Naive B cell (primary cell): ENCODE measurements at places on chromosomes 13 and 19. TPM values are rescaled to one million over a fixed set of nuclear protein-coding genes. Genes with fewer than 3 reads are reported as not detected.

ZNF865 gene
- polyA plus RNA-seq = not detected

C19orf18 gene
- 0.89 TPM for polyA plus RNA-seq

ZNF302 gene
- polyA plus RNA-seq = 25.0 TPM

YJEFN3 gene
- not detected for polyA plus RNA-seq

PTPRH gene
- polyA plus RNA-seq = not detected

RNF17 gene
- not detected for polyA plus RNA-seq

UBE2L5 gene
- polyA plus RNA-seq = not detected

ZNF541 gene
- not detected for polyA plus RNA-seq

ADGRE1 gene
- polyA plus RNA-seq = not detected

PLK5 gene
- not detected for polyA plus RNA-seq

LSM14A gene
- 185 TPM for polyA plus RNA-seq

CEACAM1 gene
- not detected for polyA plus RNA-seq

APOC1 gene
- polyA plus RNA-seq = not detected

LPAR6 gene
- polyA plus RNA-seq = 1.2 TPM

ZNF700 gene
- 3.3 TPM for polyA plus RNA-seq

PRRG2 gene
- 0.62 TPM for polyA plus RNA-seq

LGALS4 gene
- not detected for polyA plus RNA-seq

SIGLEC5 gene
- polyA plus RNA-seq = not detected

CDX2 gene
- not detected for polyA plus RNA-seq

GPR12 gene
- not detected for polyA plus RNA-seq

HIPK4 gene
- polyA plus RNA-seq = not detected

ZNF497 gene
- 2.1 TPM for polyA plus RNA-seq

UTP14C gene
- 3.4 TPM for polyA plus RNA-seq

TPRX2 gene
- polyA plus RNA-seq = not detected

CFD gene
- polyA plus RNA-seq = not detected

SPPL2B gene
- 13.0 TPM for polyA plus RNA-seq

ZNF813 gene
- polyA plus RNA-seq = 5.3 TPM

ZNF93 gene
- 19.1 TPM for polyA plus RNA-seq

SCEL gene
- not detected for polyA plus RNA-seq

IGFL1 gene
- not detected for polyA plus RNA-seq

PHLDB3 gene
- polyA plus RNA-seq = 2.2 TPM

OR7G3 gene
- polyA plus RNA-seq = not detected

GAPDHS gene
- polyA plus RNA-seq = not detected

CPAMD8 gene
- polyA plus RNA-seq = 0.39 TPM

CEACAM6 gene
- polyA plus RNA-seq = not detected

SELENOV gene
- polyA plus RNA-seq = not detected

RFPL4AL1 gene
- not detected for polyA plus RNA-seq

P2RY11 gene
- 1.1 TPM for polyA plus RNA-seq

ZNF491 gene
- polyA plus RNA-seq = 0.25 TPM

KL gene
- polyA plus RNA-seq = not detected

SOHLH2 gene
- polyA plus RNA-seq = not detected

CGB2 gene
- polyA plus RNA-seq = not detected

MBD3L2 gene
- not detected for polyA plus RNA-seq

CD22 gene
- polyA plus RNA-seq = 564 TPM

SHD gene
- not detected for polyA plus RNA-seq

RDH8 gene
- not detected for polyA plus RNA-seq

NKG7 gene
- 6.8 TPM for polyA plus RNA-seq

TEX26 gene
- polyA plus RNA-seq = not detected

PRKCG gene
- 0.35 TPM for polyA plus RNA-seq

PDX1 gene
- polyA plus RNA-seq = not detected

NXNL1 gene
- not detected for polyA plus RNA-seq
